ENCODE measurements at places on chromosomes 11 and 22. TPM values are rescaled to one million over a fixed set of nuclear protein-coding genes. Genes with fewer than 3 reads are reported as not detected.
A peak's percentile ranks its signal among the peaks of the same experiment; 100 is the strongest.

GRCh38 chr11:71207563-71207962 lies 44.8 kb downstream of the SHANK2 start:
- no peak overlapping the region for H3K4me3 ChIP-seq
- no peaks in the 10 kb centered on the region for H3K4me1 ChIP-seq
- H3K27me3 ChIP-seq: peaks cover 5% of the 10 kb centered on the region

DNA sequence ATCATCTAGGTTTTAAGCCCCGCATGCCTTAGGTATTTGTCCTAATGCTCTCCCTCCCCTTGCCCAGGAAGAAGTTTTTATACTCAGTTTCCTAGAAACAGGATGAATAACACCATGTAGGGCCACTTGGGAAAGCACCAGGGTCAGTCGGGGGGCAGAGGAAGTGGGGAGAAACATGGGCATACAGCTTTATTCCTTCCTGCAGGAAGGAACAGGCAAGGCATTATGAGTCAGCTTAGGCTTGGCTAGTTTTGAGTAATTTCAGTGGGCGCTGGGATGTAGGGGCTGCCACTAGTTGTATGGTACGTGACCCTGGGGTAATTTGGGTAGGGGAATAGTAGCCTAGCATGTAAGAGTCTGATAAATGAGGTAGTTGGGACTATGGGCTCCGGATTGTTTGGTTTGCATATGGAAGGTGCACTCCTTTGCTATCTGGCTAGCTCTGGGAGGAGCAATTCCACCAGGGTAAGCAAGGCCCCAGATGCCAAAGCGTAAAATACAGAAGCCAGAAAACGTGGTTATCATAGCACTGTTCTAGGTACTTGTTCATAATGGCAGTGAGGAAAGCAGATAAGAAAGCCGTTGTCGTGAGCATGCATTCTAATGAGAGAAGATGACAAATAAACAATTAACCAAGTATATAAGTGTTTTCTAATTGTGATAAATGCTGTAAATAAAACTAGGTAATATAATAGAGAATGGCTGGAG lies 24.8 kb downstream of the ACER3 start:
- no peak for DNase-seq
- no peak overlapping the region for H3K27ac ChIP-seq
- no peaks in the 10 kb centered on the region for H3K4me1 ChIP-seq
- no peaks in the 10 kb centered on the region for H3K27me3 ChIP-seq
- no peak overlapping the region for H3K4me3 ChIP-seq

- H3K27ac ChIP-seq: no peak overlapping the region
- no peak overlapping the region for H3K4me3 ChIP-seq
- H3K4me1 ChIP-seq: peaks cover 23% of the 10 kb centered on the region
- H3K27me3 ChIP-seq: no peaks in the 10 kb centered on the region
These were observed 66.1 kb downstream of the NFAM1 start for GRCh38 chr22:42365942-42366695.

DNA sequence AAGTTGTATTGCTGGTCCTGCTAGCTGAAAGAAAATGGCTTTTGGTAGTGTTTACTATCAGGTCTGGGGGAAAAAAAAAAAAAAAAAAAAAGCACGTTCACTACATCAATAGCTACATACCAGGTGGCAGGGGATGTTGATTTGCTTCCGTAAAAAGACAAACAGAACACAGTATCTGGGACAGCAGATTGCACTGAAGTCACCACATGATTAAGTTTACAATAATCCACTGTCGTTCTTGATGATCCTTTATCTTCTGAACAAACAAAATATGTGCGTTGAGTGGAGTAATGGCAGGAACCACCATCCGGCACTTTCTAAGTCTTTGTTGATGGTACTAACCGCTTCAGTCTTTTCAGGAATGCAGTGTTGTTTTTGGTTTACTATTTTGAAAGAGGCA lies 48.7 kb downstream of the DDX6 start:
- no peak overlapping the region for H3K4me3 ChIP-seq
- H3K4me1 ChIP-seq: no peaks in the 10 kb centered on the region
- no peak overlapping the region for H3K27ac ChIP-seq
- H3K36me3 ChIP-seq: no peaks in the 10 kb centered on the region

POU2AF2 gene
- total RNA-seq: not detected

DNA sequence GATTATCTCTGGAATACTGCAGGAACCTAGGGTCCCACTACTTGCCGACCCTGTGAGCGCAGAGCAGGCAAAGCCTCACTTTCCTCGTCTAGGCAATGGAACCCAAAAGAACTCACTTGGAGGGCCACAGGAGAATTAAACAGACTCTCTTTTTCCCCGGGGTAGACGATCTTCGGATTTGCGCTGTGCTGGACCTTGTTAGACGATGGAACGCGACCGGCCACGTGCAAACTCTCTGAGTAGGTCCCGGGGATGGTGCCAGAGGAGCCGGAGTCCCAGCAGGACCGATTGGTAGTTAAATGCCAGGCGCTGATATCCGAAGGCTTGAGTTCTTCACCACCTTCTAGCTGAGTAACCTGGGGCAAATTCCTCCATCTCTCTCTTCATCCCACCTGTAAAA lies 1.0 kb upstream of the SLC1A2 start:
- peak overlapping the region; percentile 41 for H3K4me3 ChIP-seq
- H3K27ac ChIP-seq: no peak overlapping the region
- H3K4me1 ChIP-seq: peaks cover 10% of the 10 kb centered on the region
- peaks cover 86% of the 10 kb centered on the region for H3K27me3 ChIP-seq

DNA sequence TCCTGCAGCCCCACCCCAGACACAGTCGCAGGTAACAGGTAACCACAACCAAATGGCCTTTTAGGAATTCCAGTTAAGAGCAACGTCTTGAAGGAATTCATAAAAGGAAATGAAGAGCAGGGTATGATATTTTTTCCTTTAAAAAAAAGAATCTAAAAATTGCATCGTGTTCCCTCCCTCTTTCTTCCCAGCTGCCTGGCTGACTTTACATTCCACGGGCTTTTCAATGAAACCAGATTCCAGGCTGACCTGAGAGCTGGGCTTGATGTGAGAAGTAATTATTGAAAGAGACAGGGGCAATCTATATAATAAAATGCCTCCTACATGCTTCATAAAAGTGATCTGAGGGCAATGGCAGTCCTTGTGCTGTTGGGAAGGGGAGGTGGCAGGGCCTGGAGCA lies 57.3 kb upstream of the EIF3D start:
- DNase-seq: no peak
- H3K27me3 ChIP-seq: no peaks in the 10 kb centered on the region
- no peaks in the 10 kb centered on the region for H3K36me3 ChIP-seq
- no peak overlapping the region for H3K27ac ChIP-seq
- H3K4me3 ChIP-seq: no peak overlapping the region
- H3K4me1 ChIP-seq: no peaks in the 10 kb centered on the region

DNA sequence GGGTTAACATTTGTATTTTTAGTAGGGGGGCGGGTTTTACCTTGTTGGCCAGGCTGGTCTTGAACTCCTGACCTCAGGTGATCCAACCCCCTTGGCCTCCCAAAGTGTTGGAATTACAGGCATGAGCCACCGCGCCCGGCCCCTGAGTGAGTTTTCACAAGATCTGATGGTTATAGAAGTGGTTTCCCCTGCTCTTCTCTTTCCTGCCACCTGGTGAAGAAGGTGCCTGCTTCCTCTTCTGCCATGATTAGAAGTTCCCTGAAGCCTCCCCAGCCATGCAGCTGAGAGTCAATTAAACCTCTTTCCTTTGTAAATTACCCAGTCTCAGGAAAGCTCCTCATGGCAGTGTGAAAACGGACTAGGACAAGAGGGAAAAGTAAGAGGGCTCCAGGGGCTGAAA lies 259.1 kb upstream of the PLET1 start:
- H3K36me3 ChIP-seq: no peaks in the 10 kb centered on the region
- no peak overlapping the region for H3K4me3 ChIP-seq
- no peak for DNase-seq
- no peaks in the 10 kb centered on the region for H3K27me3 ChIP-seq
- no peaks in the 10 kb centered on the region for H3K4me1 ChIP-seq
- no peak overlapping the region for H3K27ac ChIP-seq

DNA sequence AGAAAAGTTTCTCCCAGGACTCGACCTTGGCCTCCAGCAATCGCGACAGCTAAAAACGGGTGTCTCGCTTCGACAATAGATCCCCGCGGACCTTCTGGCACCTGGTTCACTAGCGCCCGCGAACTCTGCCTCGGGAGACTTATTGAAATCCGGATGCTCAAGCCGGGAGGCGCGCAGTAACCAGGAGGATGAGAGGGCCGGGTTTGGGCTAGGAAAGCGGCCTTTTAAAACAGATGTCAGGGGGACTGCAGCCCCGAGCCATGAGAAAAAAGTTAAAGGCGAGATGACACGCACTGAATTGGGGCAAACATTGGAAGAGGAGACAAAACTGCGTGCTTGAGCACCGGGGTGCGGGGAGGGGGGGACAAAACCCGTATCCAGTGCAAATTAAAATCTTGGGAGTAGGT lies 637 bp upstream of the ZBTB16 start:
- no peaks in the 10 kb centered on the region for H3K36me3 ChIP-seq
- H3K4me3 ChIP-seq: no peak overlapping the region

GRCh38 chr22:22888571-22889353 lies 1.1 kb downstream of the IGLL5 start:
- H3K27ac ChIP-seq: no peak overlapping the region
- peaks cover 13% of the 10 kb centered on the region for H3K27me3 ChIP-seq
- DNase-seq: no peak
- no peaks in the 10 kb centered on the region for H3K4me1 ChIP-seq
- no peaks in the 10 kb centered on the region for H3K36me3 ChIP-seq

GRCh38 chr11:32400196-32400595 lies 35.1 kb downstream of the WT1 start:
- H3K27ac ChIP-seq: no peak overlapping the region
- no peak overlapping the region for H3K4me3 ChIP-seq
- no peaks in the 10 kb centered on the region for H3K27me3 ChIP-seq
- H3K4me1 ChIP-seq: no peaks in the 10 kb centered on the region
- no peaks in the 10 kb centered on the region for H3K36me3 ChIP-seq

DNA sequence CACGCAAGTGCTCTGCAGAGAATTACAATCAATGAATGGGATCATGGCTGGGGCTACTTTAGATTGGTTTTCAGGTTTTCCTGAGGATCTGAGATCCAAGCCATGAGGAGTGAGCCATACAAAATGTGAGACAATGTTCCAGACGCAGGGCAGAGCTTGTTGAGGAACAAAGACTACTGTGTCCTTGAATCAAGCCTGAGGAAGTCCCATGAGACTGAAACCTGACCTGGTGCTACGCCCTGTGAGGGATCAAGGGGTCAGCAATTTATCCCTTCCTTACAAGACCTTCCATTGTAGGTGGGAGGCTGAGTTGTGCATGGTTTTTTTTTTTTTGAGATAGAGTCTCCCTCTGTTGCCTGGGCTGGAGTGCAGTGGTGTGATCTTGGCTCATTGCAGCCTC lies 2.1 kb downstream of the INCENP start:
- peak overlapping the region; percentile 94 for H3K4me3 ChIP-seq
- peak overlapping the region; percentile 95 for H3K27ac ChIP-seq
- DNase-seq: no peak
- no peaks in the 10 kb centered on the region for H3K27me3 ChIP-seq
- H3K36me3 ChIP-seq: peaks cover 11% of the 10 kb centered on the region
- H3K4me1 ChIP-seq: peaks cover 18% of the 10 kb centered on the region

LMNTD2 gene
- total RNA-seq: 21.8 TPM

LSP1 gene
- 0.90 TPM for total RNA-seq

GRCh38 chr22:23763954-23764353 lies 1.2 kb downstream of the C22orf15 start:
- no peaks in the 10 kb centered on the region for H3K27me3 ChIP-seq
- H3K4me1 ChIP-seq: 0 out of 2 replicates have a peak, but pooled peaks cover 7% of the 10 kb centered on the region

OR6T1 gene
- total RNA-seq: not detected

- no peak overlapping the region for H3K27ac ChIP-seq
- H3K27me3 ChIP-seq: no peaks in the 10 kb centered on the region
- H3K36me3 ChIP-seq: no peaks in the 10 kb centered on the region
These were observed 978 bp downstream of the C11orf87 start for GRCh38 chr11:109422870-109423465.

TEX12 gene
- 0.23 TPM for total RNA-seq

DNA sequence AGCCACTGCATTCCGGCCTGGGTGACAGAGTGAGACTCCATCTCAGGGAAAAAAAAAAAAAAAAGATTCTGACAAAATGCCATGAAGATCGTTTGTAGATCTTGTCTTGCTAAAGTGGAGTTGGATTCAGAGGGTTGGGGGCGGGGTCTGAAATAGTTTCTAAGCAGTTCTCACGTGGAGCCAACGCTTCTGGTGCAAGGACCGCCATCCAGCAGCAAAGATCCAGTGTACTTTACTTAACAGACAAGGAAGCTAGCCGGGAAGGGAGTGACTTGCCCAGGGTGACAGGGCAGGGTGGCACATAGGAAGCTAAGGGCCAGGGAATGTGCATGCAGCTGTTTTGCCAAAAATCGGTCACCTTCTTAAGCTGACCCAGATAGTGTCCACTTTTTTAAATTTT lies 27.4 kb downstream of the APOL1 start:
- peaks cover 5% of the 10 kb centered on the region for H3K36me3 ChIP-seq
- peaks cover 4% of the 10 kb centered on the region for H3K4me1 ChIP-seq
- DNase-seq: no peak
- H3K27me3 ChIP-seq: no peaks in the 10 kb centered on the region

- H3K27ac ChIP-seq: no peak overlapping the region
- H3K4me3 ChIP-seq: peak overlapping the region; percentile 52
- no peaks in the 10 kb centered on the region for H3K36me3 ChIP-seq
- peaks cover 44% of the 10 kb centered on the region for H3K27me3 ChIP-seq
- no peak for DNase-seq
These were observed 638 bp downstream of the NRGN start for GRCh38 chr11:124740277-124740882.

HBB gene
- 0.72 TPM for total RNA-seq

- DNase-seq: no peak
- no peaks in the 10 kb centered on the region for H3K27me3 ChIP-seq
- H3K4me3 ChIP-seq: no peak overlapping the region
- H3K27ac ChIP-seq: no peak overlapping the region
- no peaks in the 10 kb centered on the region for H3K4me1 ChIP-seq
These were observed 1240.7 kb downstream of the FAM181B start for GRCh38 chr11:81492923-81493445.

- no peaks in the 10 kb centered on the region for H3K36me3 ChIP-seq
- no peak overlapping the region for H3K27ac ChIP-seq
- no peaks in the 10 kb centered on the region for H3K4me1 ChIP-seq
- DNase-seq: no peak
- no peaks in the 10 kb centered on the region for H3K27me3 ChIP-seq
These were observed 365.2 kb upstream of the DDI1 start for GRCh38 chr11:103671143-103671651.

DNA sequence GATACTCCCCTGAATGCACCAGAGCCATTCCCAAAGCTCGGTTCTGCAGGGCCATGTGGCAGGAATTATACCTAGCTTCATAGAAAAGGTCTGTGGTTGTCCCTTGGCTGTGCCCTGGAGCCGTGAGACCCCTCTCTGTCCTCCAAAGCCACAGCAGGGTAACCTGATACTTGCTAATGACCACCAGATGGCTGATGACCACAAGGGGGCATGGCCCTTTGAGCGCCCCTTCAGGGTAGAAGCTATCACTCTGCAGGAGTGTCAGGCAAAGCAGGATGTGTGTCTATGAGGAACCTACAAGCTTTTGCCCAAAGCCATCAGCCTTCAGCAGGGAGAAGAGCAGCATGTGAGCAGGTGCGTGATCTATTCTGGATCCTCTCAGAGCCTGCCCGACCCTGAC lies 95.3 kb downstream of the NTM start:
- no peak overlapping the region for H3K27ac ChIP-seq
- DNase-seq: no peak
- no peaks in the 10 kb centered on the region for H3K4me1 ChIP-seq
- H3K36me3 ChIP-seq: no peaks in the 10 kb centered on the region
- no peak overlapping the region for H3K4me3 ChIP-seq

GRCh38 chr22:43398910-43399309 lies 12.9 kb upstream of the MPPED1 start:
- H3K27me3 ChIP-seq: no peaks in the 10 kb centered on the region
- no peak overlapping the region for H3K27ac ChIP-seq
- H3K36me3 ChIP-seq: no peaks in the 10 kb centered on the region

- H3K4me3 ChIP-seq: no peak overlapping the region
- H3K27me3 ChIP-seq: no peaks in the 10 kb centered on the region
- peaks cover 3% of the 10 kb centered on the region for H3K4me1 ChIP-seq
- H3K36me3 ChIP-seq: no peaks in the 10 kb centered on the region
- no peak overlapping the region for H3K27ac ChIP-seq
- DNase-seq: no peak
These were observed 6.5 kb downstream of the AIP start for GRCh38 chr11:67489203-67489884.

DGCR6 gene
- 2.2 TPM for total RNA-seq
